ENCODE measurements at places on chromosomes 1 and 21.

- no peak for DNase-seq
These were observed 665.8 kb upstream of the CAMK1G start for GRCh38 chr1:208917723-208918122.

DNA sequence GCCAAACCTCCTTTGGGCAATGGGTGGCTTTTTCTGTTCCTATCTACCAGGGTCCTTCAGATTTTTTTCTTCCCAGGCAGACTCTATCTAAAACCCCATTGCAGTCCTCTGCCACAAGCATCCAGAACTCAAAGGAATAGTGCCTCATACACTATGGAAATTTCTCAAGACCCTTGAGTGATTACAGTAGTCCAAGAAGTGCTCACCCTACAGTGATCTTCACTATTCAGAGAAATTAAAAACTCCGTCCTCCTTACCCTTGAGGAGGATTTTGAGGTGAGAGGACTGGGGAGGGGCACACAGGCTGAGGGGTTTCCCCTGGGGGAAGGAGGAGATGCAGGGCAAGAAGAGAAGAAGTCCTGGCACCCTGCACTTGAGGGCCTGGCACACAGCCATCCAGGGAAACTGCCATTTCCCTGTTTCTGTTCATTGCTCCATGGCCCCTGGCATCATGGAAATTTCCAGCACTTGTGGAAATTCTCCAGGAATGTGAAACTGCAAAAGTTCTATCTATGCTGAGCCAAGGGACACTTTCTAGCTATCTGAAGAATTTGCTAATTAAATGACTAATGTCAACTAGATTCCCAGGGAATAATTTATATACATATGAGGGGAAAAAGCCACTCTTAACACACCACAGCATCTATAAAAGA, 102.5 kb upstream of the ATP1B1 start:
- DNase-seq, result no peak

- DNase-seq, result peak; percentile 53
These were observed 178.8 kb downstream of the SDCCAG8 start for GRCh38 chr1:243434594-243434993.

- peak; percentile 88 for DNase-seq
These were observed 98.2 kb upstream of the ARTN start for GRCh38 chr1:43835082-43836021.

DNA sequence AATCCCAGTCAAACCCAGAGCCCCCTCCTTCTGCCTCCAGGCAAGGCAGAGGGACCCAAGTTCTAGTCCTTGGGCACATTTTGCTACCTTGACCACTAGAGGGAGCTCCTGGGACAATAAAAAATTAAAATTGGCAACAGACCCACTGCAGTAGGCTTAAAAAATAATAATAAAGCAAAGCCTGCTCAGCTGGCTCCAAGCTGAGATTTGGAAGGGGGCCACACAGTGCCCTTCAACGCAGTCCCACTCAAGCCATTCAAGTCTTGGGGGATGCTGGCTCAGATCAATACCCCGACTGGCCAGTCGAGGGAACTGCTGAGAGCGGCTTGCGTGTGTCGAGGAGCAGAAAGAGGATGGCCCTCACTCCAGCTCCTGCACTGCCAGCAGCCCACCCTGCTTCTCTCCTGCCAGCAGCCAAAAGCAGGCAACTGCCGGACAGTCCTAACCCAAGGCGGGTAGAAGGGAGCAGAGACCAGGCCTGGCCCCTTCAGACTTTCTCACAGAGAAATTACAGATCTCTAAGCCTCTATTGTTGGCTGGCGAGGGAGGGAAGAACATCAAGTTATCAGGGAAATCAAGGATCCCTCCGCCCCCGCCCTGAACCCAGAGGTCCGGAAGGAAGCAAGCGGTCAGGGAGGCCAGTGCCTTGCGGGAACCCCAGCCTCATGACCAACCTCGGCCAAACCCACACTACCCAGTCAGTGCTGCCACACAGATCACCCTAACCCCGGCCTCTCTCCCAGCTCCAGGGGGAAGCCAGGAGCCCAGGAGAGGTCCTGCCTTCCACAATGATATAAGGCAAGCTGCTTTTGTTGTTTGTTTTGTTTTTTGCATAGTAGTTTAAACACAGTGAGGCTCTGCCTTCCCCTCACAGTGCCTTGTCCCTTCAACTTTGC, 4.9 kb upstream of the ALDH4A1 start:
- peak; percentile 64 for DNase-seq

- no peak for DNase-seq
These were observed 45.9 kb downstream of the SYF2 start for GRCh38 chr1:25186161-25187007.

- no peak for DNase-seq
These were observed 13.7 kb upstream of the TTC4 start for GRCh38 chr1:54701996-54702395.

DNA sequence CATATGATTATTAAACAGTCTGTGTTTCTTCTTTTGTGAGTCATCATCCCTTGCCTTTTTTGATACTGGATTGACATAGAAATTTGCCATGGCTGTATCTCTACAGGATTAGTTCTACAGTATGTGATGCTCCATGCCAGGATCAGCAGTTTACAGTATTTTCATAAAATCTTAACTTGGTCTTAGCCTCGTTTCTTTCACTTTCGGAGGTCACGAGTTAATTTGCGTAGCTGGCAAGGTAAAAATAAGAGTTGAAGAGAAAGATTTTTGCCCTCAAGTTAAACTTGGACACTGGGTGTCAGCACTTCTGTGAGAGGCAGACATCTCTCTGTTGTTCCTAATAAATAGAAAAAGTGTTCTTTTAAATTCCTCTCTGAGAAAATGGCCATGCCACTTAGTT, 79.1 kb downstream of the CACNA1E start:
- DNase-seq, result no peak

DNA sequence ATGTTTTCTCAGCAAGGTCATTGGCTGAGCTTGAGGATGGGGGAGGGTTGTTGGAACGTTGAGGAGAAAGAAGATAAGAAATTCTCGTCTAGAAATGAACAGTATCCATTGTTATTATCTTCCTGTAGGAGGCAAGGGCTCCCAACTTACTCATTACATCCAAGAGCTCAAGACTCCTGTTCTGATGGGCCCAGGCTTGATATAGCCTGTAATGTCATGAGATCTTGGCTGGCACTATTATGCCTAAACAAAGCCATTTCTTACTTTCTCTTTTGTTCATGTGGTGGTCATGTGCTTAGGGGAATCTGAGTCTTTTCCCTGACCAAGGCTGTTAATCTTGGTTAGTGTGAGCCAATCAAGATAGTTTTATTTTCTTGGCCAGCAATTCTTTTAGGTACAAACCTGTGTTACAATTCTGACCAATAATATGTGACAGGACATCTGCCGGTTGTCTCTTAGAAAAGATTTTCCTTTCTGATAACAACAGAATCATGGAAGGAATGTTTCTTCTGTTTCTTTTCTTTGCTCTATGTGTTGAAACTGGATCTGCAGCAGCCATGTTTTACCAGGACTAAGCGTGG, 15.2 kb upstream of the IGSF3 start:
- no peak for DNase-seq

DNA sequence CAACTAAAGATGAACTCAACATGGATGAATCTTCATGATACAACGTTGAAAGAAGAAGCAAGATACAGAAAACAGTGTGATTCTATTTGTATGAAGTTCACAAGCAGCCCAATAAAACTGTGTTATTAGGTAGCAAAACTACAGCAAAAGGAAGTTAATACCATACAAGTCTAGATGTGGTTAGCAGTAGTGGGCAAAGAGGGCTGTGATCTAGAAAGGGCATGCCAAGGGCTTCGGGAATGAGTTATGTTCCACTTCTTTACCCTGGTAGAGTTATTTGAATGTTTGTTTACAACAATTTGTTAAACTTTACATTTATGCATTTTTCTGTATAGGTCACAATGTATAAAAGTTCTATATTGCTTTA, 9.2 kb downstream of the TNFRSF9 start:
- no peak for DNase-seq

- DNase-seq, result no peak
These were observed 117.0 kb upstream of the PLD5 start for GRCh38 chr1:242641461-242641860.

Data from IMR-90 (cell line).